ENCODE measurements at places on chromosomes 11 and 22. TPM values are rescaled to one million over a fixed set of nuclear protein-coding genes. Genes with fewer than 3 reads are reported as not detected.

DNA sequence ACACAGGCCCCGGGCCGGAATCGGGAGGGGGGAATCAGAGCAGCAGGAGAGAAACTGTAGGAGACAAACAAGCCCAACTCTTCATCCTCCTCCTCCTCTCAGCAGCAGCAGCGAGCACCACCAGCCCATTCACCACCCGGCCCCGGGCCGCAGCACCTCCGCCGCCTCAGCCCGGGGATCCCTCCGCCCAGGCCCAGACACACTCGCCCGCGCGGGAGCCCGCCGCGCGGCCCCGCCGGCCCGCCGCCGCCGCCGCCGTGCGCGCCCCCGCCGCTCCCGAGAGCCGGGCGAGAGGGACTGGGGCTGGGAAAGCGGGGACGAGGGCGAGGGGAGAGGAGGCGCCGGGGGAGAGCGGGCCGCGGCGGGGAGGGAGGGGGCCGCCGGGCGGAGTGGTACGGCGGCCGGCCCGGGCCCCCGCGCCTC, at the start of gene PHF21A:
TSS of gene PHF21A (minus strand) at position 154 of the 423 bp plus-strand sequence. CDS start 37,235 bp downstream, outside the sequence.
- peak; percentile 38 for DNase-seq

DNA sequence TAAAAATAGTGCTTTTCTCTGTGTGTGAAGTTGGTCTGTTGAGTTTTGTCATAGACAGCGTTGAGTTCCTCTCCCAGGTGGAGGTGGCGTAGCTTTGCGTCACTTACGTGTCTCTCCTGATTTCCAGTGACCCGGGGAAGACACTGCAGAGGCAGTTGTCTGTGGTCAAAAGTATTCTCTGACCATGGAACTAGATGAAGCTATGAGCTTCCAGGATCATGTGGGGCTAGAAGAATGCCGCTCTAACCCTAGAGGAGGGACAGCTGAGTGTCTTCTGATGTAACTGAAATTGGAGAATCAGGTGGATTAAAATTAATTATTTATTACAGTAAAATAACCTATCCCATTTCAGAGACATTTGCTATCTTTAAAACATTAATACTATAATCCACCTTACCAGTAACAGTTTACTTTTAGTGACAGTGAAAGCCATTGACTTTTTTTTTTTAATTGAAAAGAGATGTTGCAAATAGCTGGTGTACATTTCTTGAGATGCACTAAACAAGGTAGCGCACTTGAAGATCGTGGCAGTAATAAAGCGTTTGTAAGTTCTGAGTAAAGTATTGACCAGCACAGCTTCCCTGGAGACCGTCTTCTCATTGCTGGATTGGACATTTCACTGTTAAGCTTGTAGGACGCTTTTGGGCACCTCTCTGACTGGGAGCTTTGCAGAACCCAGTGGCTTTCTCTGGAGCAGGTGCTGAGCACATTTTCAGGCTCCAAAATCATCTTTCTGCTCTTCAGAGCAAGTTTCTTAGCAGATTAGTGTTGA, 9.7 kb downstream of the CAT start:
- no peak for DNase-seq

GRCh38 chr11:3206156-3206921, 12.3 kb downstream of the MRGPRG start:
- no peak for DNase-seq

Gene OR52H1
- 0.75 TPM for total RNA-seq

Gene MYO7A
- total RNA-seq: 0.17 TPM
